GOT3 (cell line): ENCODE measurements at places on chromosomes 11 and 22.

DNA sequence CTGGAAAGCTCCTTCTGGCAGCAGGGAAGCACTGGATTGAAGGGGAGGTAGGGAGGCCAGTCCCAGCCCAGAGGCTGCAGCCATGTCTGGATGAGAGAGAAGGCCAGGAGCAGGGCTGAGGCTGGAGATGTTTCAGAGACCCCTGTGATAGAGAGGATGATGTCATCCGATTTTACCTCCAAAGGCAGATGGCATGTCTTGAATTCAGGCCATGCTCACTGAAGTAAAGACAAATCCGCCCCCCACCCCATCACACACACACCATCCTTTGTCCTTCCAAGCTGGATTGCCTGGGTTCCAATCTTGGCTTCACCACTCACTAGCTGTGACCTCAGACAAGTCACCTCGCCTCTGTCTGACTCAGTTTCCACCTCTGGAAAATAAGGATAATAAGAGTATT lies 47.2 kb downstream of the TP53I11 start:
- DNase-seq, result no peak

DNA sequence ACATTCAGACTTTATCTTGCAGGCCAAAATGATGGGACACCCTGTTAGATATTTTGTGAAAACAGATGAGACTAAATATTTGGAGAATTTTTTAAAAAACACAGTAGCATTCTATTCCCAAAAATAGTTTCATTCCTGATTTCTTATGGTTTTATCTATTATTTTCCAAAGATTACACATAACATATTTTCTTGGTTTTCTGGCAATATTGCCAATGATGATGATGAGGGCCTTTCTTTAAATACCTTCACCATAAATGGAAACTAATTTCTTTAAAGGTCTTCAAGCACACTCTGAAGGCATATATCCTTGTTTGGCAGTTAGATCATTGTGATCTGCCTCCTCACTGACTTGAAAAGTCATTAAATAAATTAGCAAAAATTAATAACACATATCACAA lies 522.3 kb upstream of the LUZP2 start:
- no peak for DNase-seq

DNA sequence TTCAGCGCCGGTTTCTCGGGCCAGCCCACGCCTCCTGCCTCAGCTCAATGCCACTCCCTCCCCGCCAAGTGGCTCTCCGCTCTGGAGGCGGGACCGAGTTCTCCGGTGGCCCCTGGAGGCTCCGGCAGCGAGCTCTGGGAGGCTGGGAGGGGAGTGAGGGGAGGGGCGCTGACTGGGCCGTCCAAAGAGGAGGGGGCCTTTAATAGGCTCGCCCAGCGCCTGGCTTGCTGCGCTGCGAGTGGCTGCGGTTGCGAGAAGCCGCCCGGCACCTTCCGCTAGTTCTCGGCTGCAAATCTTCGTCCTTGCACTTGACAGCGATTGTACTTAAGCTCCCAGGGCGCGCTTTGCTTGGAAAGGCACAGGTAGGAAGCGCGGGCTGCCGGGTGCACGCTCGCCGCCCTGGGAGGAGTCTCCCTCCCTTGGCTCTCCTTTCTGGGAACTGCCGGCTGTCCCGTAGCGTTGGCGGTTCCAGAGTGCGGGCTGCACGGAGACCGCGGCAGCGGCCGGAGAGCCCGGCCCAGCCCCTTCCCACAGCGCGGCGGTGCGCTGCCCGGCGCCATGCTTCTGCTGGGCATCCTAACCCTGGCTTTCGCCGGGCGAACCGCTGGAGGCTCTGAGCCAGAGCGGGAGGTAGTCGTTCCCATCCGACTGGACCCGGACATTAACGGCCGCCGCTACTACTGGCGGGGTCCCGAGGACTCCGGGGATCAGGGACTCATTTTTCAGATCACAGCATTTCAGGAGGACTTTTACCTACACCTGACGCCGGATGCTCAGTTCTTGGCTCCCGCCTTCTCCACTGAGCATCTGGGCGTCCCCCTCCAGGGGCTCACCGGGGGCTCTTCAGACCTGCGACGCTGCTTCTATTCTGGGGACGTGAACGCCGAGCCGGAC lies at the start of gene ADAMTS15:
TSS of gene ADAMTS15 (plus strand) at position 230 of the 894 bp plus-strand sequence. CDS start at position 559, 329 bp downstream.
- DNase-seq, result peak; percentile 14

GRCh38 chr11:130689222-130689908 lies 226.9 kb downstream of the SNX19 start:
- no peak for DNase-seq

DNA sequence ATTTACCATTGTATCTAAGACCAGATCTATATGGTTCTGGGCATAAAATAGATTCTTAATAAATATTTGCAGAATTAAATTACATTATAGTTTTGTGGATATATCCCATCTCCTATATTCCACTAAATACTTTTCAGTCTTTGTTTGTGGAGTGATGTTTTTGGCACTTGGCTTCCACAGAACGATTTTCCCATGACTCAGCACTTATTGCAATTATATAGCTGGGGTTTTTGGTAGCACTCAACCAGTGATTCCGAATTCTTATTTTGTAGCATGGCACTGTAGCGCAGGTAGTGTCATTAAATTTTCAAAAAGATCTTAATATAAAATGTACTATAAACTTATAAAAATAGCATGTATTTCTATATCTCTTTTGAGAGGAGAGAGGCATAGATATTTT lies 221.2 kb downstream of the TRPC6 start:
- DNase-seq, result no peak

DNA sequence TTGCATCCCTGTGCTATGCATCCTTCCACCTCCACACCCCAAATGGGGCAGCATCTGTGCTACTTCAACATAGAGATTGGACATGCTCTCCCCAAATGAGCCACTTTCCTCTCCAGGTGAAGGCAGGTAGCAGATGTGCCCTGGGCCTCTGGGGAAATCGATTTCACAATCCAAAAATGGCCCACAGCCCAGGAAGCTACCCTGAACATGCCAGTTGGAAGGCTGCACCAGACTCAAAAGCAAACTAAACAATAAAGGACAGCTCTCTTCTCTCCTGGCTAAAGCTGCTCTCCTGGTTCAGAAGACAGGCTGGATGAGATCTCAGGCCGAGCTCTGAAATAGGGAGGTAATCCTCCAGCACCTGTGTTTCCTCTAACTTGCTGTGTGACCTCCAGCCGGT lies 19.7 kb downstream of the ISX start:
- no peak for DNase-seq

- no peak for DNase-seq
These were observed 74.6 kb upstream of the FAT3 start for GRCh38 chr11:92149996-92150395.

GRCh38 chr11:28697920-28698827 lies 590.0 kb downstream of the METTL15 start:
- DNase-seq, result no peak
